ENCODE measurements at places on chromosomes 4 and X.

DNA sequence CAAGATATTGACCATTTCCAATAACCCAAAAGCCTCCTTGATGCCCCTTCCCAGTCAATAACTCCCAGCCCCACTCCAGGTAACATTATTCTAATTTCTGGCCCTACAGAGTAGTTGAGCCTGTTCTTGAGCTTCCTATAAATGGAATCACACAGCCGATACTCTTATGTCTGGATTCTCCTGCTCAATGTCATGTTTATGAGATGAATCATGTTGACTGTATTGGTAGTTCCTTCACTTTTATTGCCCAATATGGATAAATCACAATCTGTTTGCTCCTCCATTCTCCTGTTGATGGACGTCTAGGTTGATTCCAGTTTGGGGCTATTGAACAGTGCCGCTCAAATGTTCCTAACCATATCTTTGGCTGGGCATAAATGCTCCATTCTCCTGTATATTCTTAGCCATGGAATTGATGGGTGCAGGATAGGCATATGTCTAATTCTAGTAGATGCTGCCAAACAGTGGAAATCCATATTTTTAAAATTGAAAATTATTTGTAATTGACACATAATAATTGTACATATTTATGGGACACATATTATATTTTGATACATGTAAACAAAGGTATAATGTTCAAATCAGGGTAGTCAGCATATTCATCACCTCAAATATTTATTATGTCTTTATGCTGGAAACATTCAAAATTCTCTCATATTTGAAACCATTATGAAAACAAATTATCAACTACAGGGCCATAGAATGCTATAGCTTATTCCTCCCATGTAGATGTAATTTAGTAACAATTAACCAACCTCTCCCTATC lies 40.5 kb upstream of the SLC2A9 start:
- no peak for DNase-seq

DNA sequence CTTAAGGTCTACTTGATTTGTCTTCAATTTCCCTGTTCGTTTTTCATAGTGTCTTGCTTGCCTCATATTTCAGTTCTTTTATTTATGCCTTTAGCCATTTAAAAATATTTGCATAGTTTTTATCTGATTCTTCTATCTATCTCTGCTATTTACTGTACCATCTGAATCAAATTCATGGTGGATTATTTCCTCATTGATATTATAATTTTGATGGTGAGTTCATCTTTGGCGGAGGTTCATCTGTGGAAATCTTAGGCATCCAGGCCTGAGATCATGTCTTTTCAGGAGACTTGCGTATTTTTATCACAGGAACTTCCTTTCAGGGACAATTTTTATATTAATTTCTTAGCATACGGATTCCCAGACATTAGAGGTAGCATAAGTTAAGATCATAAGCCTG lies 275.2 kb downstream of the STPG2 start:
- no peak for DNase-seq

GRCh38 chr4:94571715-94572114 lies 120.0 kb downstream of the PDLIM5 start:
- DNase-seq = no peak

GRCh38 chrX:70479922-70480659 lies 35.5 kb downstream of the DLG3 start:
- DNase-seq = no peak

DNA sequence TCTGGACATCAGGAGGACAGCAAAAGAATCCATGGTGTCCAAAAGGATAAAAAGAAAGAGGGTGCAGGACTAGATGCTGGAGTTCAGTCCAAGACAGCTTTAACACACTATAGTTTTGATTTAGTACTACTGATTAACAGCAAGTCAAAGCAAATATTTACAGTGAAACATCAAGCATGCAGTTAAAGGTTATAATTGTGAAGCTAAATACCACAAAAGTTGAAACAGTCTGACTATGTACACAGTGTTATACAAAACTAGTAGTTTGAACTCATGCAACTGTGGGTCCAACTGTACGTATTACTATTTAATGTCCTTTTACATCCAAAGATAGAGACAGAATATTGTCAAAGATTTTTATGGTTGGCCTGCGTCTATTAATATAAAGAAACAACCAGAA lies 57.6 kb downstream of the CHIC2 start:
- DNase-seq = no peak

DNA sequence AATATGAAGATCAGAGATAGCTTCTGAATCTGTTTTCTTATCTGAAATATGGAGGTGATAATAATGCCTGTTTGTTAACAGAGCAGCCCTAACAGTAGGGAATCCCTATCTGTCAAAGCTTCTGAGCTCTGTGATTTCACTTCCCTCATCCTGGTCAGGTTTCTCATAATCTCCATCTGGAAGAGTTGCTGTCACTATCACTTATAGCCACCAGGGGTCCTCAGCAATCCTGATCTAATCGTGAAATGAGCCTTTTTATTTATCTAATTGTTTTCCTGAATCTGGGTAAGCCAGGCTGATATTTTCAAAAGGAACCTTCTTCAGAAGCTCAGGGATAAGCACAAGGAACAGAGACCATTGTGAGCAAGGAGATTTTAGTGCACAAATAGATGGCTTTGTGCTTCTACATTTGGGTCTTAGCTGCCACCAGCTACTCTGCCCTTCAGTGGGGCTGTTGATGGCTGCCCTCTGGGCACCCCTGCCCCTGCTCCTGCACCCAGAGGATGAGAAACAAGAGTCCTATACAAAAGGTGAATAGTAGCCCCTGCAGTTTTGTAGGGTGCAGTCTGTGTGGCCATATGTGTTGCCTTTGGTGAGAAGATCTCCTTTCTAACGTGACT lies 196.4 kb upstream of the RADX start:
- no peak for DNase-seq

GRCh38 chrX:30982467-30982866 lies 89.4 kb downstream of the FTHL17 start:
- no peak for DNase-seq

GRCh38 chr4:29151584-29151983 lies 1568.6 kb upstream of the PCDH7 start:
- no peak for DNase-seq

- DNase-seq = peak; percentile 47
Observed at GRCh38 chr4:187380181-187380581, 615.4 kb upstream of the ZFP42 start.

DNA sequence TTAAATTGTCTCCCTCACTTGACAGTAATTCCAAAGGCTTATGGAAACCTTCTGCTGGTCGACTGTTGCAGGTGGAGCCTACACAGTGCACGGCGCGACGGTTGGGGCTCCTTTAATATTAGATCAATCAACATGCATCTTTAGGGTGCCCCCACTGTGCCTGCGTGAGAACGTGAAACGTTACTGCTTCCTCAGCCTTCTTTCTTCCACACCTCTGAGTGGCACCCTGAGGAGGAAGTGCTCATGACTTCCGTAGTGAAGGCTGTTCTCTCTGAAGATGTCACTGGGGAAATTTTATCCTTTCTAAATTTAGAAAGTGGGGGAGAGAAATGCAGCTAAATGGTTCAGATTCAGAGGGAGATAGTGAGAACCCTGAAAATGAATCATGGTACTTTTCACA lies 184.0 kb upstream of the ZFP42 start:
- no peak for DNase-seq

DNA sequence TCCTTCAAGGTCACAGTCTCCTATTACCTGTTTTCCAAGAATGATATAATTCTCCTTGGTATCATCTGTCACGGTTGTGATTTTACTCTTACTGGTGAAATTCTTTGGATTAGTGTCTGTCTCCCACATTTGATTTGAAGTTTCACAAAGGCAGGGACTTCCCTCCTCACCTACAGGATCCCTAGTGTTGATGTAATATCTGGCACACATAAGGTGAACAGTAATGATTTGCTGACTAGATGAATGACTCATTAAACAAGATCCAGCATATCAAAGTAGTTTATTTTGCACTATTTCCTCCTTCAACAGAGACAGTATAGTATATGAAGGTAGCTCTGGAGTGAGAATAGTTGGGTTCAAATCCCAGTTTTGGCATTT lies 135.3 kb upstream of the IL1RAPL2 start:
- DNase-seq = no peak

DNA sequence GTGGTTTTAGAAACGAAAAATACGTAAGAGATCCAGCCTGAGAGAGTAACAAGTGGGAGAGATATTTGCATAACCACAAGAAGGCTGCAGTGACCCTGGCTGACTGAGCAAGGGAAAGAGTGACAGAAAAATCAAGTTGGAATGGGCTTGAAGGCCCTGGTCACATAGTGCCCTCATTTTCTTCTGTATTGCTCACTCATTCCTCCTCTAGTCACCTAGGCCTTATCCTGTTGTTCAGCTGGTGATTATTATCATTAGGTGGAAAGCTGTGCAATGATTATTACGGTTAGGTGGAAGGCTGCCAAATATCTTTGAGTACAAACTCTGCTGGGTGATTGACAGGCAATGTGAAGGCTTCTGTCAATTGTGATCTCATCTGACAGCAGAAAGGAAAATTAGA lies 2384.1 kb downstream of the PCDH7 start:
- no peak for DNase-seq

- no peak for DNase-seq
Observed at GRCh38 chrX:51568586-51568985, 50.1 kb downstream of the CENPVL3 start.

DNA sequence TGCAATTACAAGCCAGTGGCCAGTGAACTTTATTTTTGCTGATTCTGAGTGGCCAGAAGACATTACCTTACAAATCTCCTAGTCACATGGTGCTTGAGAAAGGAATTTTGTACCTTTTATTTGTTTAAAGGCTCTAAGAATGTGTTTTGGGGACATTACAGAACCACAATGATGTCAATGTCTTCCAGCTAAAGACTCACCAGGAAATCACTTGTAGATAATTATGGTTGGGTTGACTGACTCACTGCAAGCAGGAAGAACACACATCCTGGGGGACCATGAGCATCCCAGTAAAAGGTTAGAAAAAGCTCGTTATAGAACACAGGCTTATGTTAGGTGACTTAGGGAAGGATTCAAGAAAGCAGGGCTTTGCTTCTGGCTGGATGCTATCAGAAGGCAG lies 119.4 kb upstream of the FAM9B start:
- no peak for DNase-seq

- no peak for DNase-seq
Observed at GRCh38 chr4:140556372-140557085, 12.2 kb downstream of the UCP1 start.

DNA sequence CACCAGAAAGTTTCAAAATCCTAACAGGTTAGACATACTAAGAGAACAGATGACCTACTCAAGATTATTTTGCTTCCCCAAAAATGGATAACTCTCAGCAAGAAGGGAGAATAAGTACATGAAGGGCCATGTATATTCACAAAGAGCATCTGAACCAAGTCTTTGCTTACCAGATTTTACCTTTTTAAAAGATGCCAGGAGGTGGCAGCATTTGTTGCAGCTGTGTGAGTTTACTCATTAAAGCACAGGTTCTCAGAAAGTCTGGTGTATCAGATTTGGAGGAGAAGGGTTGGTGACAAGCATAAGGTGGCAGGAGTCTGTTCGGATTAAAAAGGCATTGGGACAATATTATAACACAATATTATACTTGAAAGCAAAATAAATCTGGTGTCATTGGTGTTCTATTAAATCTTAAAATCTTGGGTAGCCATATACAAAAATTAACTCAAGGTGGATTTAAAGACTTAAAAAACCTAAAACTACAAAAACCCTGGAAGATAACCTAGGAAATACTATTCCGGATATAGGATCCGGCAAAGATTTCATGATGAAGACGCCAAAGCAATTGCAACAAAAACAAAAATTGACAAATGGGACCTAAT lies 51.3 kb upstream of the NFKB1 start:
- no peak for DNase-seq

DNA sequence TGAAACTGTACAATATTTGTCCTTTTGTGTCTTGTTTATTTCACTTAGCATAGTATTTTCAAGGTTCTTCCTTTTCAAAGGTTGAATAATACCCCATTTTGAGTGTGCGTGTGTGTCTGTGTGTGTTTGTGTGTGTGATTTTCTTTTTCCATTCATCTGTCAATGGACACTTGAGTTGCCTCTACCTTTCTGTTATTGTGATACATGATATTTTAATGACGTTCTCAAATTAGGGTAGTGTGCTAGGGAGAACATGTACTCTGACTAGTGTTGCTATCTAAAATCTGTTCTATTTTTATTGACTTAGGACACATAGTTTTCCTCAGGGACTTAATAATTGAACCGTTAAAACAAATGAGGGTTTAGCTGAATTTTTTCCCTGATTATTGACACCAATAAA lies 9.9 kb downstream of the MMRN1 start:
- no peak for DNase-seq

- no peak for DNase-seq
Observed at GRCh38 chr4:143586080-143586479, 72.6 kb downstream of the SMARCA5 start.

- DNase-seq = no peak
Observed at GRCh38 chr4:102610007-102610406, 108.8 kb downstream of the NFKB1 start.
